ENCODE measurements at places on chromosomes 2 and 18.

DNA sequence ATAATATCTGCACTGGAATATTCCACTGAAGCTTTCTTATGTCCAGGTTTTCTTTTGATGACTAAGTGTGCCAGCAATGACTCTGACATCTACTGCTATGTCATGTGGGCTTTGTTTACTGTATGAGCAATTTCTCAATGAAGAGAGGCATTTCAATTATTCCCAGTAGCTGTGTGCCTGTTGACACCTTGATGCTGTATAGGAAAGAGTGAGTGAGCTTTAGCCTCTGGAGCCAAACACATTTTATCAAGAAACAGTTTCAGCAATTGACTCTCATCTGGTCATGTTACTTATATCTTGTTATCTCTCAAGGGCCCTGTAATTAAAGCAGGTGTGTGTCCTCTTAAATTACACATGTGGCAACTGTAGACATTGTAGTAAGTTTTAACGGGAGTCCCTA, 493.2 kb upstream of the FANCL start:
- no peak for DNase-seq

DNA sequence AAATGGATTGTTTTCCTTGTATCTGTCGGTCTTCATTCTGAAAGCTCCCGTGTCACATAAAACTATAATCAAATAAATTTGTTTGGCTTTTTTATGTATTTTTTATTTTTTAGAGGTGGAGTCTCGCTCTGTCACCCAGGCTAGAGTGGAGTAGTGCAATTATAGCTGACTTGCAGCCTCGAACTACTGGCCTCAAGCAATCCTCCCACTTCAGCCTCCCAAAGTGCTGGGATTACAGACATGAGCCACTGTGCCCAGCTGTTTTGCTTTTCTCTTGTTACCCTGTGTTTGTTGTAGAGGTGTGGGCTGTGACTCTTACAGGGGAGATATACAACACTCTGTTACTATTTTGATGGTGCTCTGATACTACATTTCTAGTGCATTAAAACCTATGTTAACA, 2.2 kb downstream of the GALM start:
- no peak for DNase-seq

- DNase-seq: no peak
These were observed 195.5 kb downstream of the BCL11A start for GRCh38 chr2:60357996-60358395.

- no peak for DNase-seq
These were observed 1711.4 kb upstream of the PIK3C3 start for GRCh38 chr18:40243607-40244006.

GRCh38 chr2:46922606-46923005, 7.0 kb upstream of the MCFD2 start:
- DNase-seq: no peak

DNA sequence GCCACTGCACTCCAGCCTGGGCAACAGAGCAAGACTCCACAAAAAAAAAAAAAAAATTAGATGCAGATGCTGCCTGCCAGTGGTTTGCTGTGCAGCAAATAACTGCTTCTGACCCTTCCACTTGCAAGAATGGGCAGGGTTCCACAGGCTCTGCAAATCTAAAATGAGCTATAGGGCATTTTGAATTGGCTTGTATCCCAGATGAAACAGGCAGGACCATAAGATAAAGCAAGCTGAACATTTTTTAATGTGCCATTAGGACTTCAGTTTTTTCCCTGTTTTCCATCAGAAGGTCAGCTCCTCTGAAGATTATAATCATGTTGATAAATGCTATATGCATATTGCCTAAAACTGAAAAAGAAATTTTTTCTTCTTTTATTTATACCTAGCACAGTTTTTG, 15.7 kb upstream of the FZD7 start:
- no peak for DNase-seq

GRCh38 chr2:16331772-16332171, 333.9 kb downstream of the CYRIA start:
- DNase-seq: no peak

DNA sequence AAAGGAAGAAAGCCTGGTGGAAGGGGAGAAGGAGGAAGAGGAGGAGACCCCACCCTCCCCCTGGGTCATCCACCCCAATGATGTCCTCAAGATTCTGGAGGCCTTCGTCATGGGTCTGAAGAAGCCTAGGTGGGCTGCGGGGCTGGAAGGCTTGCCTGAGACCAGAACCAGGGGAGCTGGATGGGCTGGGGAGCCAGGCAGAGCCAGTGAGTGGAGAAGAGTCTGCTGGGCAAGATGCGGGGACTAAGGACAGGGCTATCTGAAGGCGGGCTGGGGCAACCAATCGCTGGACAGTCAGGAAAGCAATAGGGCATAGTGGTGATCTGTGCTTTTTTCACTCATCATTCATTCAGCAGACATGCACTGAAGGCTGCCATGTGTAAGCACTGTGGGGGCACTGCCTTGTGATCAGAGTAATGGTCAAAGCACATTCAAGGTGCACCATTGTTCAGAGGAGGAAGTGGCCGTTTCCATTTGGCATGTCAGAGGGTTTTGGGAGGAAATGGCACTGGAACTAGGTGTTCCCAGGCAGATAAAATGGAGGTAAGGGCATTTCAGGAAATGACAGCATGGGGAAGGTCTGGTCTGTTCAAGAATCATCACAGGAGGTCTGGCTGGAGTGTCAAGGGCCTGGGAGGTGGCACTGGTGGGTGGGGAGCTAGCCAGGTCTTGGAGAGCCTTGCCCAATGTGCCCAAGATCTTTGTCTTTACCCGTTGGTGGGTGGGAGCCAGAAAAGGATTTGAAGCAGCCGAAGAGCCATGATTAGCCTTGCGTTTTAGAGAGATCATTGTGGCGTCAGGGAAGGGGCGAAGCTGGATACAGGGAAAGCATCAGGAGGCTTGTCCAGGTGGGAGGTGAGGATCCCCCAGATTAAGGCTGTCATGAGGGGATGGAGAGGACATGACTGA, 24.2 kb downstream of the OTOF start:
- no peak for DNase-seq

- DNase-seq: no peak
These were observed 228.3 kb downstream of the LDLRAD4 start for GRCh38 chr18:13446610-13447461.

- no peak for DNase-seq
These were observed 16.7 kb downstream of the IL1R1 start for GRCh38 chr2:102159295-102159694.

DNA sequence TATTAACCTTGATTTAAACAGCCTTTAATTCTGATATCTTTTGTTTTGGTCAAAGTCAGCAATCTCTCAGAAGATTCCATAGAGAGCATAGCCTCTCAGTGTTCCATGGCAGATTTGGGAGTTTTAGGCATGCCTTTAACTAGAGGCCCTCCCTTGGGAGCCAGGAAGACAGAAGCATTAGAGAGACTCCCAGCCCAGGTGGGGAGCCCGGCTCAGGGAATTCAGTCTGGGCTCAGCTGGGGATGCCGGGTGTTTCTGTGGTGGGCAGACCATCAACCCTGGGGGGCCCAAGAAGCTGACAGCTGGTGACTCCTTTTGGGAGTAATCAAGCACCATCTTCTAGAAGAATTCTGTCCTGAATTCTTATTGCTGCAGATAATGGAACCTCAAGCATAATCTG, 99.7 kb upstream of the CELF4 start:
- no peak for DNase-seq

GRCh38 chr2:28608500-28609424, 112.9 kb downstream of the PLB1 start:
- no peak for DNase-seq

GRCh38 chr18:48802543-48803290, 148.0 kb downstream of the SMAD7 start:
- DNase-seq: no peak

- no peak for DNase-seq
These were observed 179.7 kb upstream of the SH3BP4 start for GRCh38 chr2:234771980-234772732.

GRCh38 chr2:152078662-152079061, 20.2 kb downstream of the CACNB4 start:
- DNase-seq: no peak

- DNase-seq: no peak
These were observed 133.7 kb downstream of the MSH2 start for GRCh38 chr2:47536696-47537095.

DNA sequence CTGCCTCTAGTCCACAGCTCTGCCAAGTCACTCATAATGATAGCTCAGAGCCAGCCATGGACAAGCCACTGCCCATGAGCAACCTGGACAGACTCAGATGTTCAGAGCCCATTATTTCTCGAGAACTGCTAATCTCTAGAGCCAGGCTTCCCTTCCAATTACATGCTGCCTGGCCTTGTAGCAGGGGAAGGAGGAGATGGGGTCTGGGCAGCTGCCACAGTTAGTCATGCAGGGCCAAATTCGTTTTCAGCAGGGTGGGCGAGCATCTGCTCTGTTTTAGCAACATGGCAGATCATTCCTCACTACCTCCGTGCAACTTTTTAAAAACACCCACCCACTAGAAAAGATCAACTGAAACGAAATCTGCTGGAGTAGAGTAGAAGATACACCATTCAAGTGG, 141.8 kb downstream of the MYO5B start:
- no peak for DNase-seq

- no peak for DNase-seq
These were observed 20.8 kb downstream of the CDC42EP3 start for GRCh38 chr2:37650548-37651093.

GRCh38 chr2:30321466-30321865, 90.1 kb downstream of the LBH start:
- no peak for DNase-seq

GRCh38 chr2:13193900-13194299, 477.2 kb downstream of the TRIB2 start:
- no peak for DNase-seq

DNA sequence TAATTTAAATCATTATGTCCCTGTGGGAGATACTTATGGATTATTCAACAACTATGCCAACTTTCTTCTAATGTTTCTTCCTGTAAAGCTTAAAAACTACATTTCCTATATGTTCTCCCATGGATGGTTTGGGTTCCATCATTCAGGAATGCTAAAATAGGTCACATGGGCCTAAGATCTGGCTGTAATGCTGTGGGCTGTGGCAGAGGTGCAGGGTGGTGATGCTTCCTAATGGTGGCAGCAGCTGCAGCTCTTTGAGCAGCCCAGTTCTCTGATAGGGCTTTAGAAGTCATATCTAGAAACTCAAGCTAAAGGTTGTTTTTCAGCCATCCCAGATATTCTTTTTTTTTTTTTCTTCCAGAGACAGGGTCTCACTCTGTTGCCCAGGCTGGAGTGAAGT, 266.1 kb downstream of the ZNF385B start:
- no peak for DNase-seq

GRCh38 chr2:170521299-170521698, 193.8 kb upstream of the SP5 start:
- DNase-seq: no peak

- DNase-seq: no peak
These were observed 28.9 kb upstream of the ITGA6 start for GRCh38 chr2:172398440-172398839.

DNA sequence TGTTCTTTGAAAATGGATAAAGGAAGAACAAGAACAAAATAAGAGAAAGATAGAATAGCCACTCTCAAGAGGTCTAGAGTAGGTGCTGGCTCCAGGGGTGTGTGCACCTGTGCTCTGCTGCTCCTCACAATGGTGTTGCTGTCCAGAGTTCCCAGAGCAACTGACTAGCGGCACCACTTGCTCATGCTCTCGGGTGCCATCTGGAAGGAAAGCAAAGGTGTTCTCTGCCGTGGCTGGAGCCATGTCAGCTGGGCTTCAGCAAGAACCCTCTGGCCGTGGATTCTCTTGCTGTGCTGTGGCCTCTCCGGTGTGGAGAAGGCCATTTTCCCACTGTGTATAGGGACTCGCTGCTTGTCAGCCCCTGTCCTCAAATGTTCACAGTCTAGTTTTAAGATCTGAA, 114.6 kb upstream of the TEX51 start:
- DNase-seq: no peak

DNA sequence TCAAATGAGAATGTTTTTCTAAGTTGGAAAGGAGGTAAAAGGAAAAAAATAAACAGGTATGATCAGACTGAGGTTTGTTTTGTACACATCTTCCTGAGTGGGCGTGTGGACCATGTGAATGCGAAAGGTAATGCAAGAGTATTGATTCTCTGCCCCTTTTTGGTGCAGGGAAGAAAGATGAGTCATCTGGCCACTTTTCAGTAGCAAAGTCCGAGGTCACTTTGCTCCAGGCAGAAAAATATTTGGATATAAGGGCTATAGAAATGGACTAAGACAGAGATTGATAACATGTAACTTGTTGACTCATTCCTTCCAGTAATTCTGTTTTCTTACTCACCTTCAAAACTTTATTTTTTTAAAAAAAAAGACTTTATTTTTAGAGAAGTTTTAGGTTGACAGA, 130.5 kb downstream of the DSEL start:
- no peak for DNase-seq

DNA sequence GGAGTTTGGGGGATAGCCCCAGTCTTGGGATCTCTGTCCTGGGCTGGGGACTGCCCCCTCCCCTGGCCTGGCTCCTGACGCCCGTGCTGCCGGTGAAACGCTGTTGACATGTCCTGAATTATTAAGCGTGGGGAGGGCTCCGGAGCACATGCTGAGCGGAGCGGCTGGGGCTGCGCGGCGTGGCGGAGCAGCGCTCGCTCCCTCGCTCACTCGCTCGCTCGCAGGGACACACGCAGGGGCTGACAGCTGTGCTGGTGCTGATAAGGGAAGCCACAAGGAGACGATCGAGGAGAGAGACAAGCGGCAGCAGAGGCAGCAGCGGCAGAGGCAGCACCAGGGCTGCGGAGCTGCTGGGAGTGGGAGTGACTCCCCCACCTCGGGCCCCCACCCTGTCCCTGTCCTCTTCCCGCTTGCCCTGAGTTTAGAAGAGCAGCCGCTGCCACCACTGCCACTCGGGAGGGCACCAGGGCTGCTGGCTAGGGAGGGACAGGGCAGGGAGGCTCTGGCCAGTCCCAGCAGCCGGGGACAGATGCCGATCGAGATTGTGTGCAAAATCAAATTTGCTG, at the start of gene ASIC4:
Gene ASIC4 (plus strand): TSS at position 287 of the 566 bp plus-strand sequence. CDS start 243 bp downstream, at position 530.
- DNase-seq: no peak

- DNase-seq: no peak
These were observed at the start of gene GNLY for GRCh38 chr2:85694052-85695025. Gene GNLY, plus strand, starts transcription at chr2:85694358. Its CDS starts 61 bp downstream, at chr2:85694419.

- DNase-seq: no peak
These were observed 257.9 kb downstream of the PTPRM start for GRCh38 chr18:7824970-7825369.

DNA sequence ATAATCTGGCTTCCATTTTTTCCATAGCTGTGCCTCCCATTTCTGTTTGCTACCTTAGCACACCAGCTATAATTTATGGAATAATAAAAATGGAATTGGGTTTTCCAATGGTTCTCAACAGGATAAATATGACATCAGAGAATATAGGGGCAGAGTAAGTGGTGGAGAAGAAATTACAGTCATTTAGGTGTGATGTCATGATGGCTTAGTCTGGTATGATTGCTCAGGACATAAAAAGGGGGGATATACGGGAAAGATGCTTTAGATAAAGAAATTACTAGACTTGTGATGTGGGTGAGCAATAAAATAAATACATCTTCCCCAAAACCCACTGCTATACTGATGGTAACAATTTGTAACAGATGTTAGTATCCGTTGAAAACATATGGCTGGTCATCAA, 21.6 kb upstream of the KIF5C start:
- no peak for DNase-seq

Measured in substantia nigra (tissue), 51 donors.